Endothelial cell of umbilical vein (primary cell): ENCODE measurements at places on chromosomes 11 and 22. TPM values are rescaled to one million over a fixed set of nuclear protein-coding genes. Genes with fewer than 3 reads are reported as not detected.

DNA sequence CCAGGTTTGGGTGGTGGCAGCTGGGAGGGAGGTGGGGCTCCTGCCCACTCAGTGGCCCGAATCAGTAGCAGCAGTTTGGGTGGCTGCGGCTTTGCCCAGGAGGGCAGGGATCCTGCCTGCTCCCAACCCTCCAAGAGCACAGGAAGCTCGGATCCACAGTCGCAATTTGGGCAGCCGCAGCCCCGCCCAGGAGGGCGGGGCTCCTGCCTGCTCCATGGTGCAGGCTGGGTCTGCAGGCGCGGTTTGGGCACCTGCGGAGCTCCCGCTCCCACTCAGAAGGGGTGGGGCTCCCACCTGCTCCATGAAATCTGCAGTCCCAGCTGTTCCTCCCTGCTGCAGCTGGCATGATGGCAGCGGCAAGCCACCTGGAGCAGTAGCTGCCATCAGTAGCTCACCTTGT lies 38.1 kb upstream of the CALCB start:
- DNase-seq: no peak

GRCh38 chr22:28802595-28803123 lies 2.3 kb upstream of the XBP1 start:
- no peak for DNase-seq

DNA sequence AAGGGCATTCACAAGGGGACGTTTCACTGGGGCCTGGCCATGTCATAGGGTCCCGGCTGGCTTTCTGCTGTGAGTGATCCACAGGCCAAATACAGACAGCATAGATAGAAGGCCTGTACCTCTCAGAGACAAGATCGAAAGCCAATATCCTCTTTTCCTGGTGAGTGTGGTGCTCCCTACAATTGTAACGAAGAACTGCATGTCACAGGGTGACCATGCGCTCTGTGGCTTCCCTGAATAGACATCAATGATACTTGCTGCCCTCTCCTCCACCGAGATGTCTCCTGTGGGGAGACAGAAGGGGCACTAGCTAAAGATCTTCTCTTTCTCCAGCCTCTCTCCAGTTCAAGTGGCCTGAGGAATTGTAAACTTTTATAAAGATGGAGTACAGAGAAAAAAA lies 226.1 kb upstream of the POU2AF2 start:
- no peak for DNase-seq

GRCh38 chr11:67489203-67489884 lies 6.5 kb downstream of the AIP start:
- no peak for DNase-seq

DNA sequence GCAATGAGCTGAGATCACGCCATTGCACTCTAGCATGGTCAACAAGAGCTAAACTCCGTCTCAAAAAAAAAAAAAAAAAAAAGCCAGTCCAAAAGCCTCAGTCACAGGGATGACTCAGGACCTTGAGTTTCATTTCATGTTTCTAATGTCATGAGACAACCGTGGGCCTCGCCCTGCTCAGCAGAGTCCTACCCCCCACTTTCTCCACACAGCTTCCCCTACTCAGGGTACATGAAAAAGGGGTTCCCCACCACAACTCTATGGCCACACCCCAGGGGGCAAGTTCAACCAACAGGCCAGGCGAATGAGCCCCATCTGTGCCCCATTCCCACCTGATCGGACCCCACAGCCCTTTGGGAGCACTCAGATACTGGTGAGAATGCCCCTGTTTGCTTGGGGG lies 24.3 kb upstream of the ADA2 start:
- DNase-seq: no peak

GRCh38 chr11:95522874-95523273 lies 266.7 kb downstream of the FAM76B start:
- no peak for DNase-seq

DNA sequence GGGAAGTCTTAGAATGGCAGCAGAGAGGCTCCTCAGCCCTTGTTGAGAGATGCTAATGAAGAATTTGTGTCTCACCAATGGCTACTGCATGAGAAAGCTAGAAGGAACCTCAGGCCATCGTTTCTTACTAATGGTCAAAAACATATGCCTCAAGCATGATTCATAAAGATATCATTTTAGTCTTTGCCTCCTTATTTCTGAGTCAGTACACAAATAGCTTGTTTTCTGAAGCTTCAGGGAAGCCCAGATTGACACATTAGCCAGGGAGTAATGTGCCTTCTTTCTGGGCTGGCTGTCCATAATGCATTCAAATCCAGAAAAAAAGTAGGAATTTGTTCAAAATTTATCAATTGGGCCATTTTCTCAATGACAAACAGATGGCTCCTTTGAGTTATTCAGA lies 169.4 kb upstream of the ZBED5 start:
- DNase-seq: no peak

GRCh38 chr11:45341372-45341771 lies 55.2 kb upstream of the SYT13 start:
- no peak for DNase-seq

DNA sequence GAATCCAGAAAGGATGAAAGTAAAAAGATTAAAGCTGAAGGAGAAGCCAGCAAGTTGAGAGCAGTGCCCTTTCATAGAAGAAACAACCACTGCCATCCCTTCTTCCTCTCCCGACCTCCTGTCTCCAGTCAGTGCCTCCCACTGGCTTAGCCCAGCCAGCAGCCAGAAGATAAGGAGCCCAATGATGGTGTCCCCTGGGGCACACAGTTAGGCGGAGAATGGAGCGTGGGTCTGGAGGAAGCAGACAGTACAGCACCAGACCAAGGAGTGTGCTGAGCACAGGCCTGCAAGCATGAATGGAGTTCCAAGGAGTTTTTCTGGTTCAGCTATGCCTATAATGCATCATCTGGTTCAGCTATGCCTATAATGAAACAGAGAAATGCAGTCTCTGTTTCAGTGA lies 54.3 kb upstream of the TNRC6B start:
- DNase-seq: no peak

GRCh38 chr11:1479678-1480118 lies 6.9 kb downstream of the MOB2 start:
- no peak for DNase-seq

DNA sequence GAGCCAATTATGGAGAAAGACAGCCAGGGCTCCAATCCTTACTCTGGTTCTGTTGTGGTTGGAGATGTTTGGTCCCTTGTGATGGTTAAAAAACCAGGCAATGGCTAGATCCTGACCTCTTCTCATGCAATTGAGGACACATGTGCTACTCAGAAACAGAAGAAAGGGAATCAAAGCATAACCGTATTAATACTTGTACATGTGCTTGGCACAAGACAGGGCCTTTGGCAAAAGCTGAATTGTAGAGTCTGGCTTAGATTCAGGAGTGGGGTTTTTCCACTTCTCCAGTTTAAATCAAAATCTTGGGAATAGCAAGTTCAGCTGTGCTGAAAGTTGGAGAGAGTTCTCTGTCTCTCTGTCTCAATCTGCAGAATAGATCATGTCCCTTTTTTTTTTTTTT lies 80.1 kb upstream of the E2F8 start:
- DNase-seq: no peak

DNA sequence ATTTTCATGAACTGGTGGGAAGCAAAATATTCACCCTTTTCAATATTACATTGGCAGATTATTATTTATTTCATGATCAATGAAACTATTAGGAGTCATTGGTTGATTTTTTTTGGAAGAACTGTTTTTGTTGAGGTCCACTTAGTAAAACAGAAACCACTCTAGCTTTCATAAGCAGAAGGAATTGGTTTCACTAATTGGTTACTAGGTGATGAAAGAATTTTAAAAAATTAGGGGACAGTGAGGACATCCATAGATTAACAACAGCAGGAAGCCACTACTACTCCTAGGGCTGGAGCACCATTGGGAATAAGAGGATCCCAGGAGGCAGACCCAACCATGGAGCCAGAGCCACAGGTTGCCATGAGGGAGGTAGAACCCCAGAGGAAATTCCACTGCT lies 74.4 kb upstream of the KCNA4 start:
- no peak for DNase-seq

DNA sequence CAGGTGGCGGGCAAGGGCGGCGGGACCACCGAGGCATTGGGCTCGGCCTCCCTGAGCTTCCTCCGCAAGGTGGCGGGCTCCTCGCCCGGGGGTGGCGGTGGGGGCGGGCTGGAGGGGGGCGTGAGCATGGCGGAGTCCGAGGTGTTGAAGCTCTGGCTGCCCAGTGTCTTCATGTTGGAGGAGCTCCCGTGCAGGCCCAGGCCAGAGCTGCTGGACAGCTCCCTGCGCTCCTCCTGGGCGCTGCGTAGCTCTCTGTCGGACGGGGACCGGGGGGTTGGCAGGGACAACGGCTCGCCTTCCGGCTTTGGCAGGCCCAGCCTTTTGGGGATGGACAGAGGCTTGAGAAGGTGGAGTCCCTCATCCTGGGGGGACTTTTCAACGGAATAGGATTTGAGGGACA lies 43.9 kb upstream of the BID start:
- DNase-seq: no peak

DNA sequence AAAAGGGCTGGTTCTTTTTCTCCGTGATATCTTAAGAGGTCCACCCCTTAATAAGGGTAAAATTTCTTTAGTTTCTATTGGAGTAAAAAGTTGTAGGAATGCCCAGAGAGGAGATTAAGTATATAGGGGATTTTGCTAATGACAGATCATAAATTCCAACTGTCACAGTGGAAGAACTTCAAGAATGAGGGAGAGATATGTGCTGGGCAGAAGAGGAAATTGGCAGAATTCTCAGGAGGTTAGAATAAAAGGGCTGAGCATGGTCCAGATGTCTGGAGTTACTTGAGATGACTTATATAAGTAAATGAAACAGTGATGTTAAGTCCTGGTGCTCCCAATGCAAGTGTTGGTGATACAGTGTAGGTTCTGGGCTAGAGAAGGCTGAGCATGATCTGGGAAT lies 417.6 kb upstream of the ARHGAP42 start:
- no peak for DNase-seq

TSGA10IP gene
- total RNA-seq: not detected in 2 replicates

KDM4E gene
- total RNA-seq: not detected in 2 replicates

RGL4 gene
- total RNA-seq: not detected in 2 replicates

SLC22A6 gene
- total RNA-seq: not detected in 2 replicates

TLCD5 gene
- 6.1 and 6.3 TPM in 2 replicates for total RNA-seq

CSNK2A3 gene
- total RNA-seq: not detected in 2 replicates

IL17REL gene
- 0.12 and 0.15 TPM in 2 replicates for total RNA-seq

MMP11 gene
- total RNA-seq: 10.1 and 10.3 TPM in 2 replicates

TRIM22 gene
- total RNA-seq: 73.4 and 110 TPM in 2 replicates

CNIH2 gene
- total RNA-seq: 0.78 and 1.2 TPM in 2 replicates

SCGB1A1 gene
- total RNA-seq: not detected in 2 replicates
